ENCODE measurements at places on chromosomes 16 and 17. TPM values are rescaled to one million over a fixed set of nuclear protein-coding genes. Genes with fewer than 3 reads are reported as not detected.

DNA sequence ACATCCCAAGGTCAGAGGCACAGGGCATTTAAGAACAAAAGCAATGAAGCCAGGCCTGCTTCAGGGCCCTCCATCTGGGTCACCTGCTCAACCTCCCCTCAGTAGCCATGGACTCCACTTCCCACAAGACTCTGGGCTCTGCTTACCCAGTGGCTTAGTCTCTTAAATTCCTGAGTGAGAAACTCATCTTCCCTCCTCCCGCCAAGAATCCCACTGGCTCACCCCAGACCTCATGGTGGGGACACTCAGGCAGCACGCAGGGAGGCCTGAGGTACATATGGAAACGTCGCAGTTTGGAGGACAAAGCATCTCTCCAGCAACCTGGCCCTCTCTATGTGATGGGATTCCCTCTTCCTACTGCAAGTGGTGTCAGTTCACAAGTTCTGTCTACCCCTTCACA is 326.7 kb upstream of the CDH5 start:
- DNase-seq, result no peak

DNA sequence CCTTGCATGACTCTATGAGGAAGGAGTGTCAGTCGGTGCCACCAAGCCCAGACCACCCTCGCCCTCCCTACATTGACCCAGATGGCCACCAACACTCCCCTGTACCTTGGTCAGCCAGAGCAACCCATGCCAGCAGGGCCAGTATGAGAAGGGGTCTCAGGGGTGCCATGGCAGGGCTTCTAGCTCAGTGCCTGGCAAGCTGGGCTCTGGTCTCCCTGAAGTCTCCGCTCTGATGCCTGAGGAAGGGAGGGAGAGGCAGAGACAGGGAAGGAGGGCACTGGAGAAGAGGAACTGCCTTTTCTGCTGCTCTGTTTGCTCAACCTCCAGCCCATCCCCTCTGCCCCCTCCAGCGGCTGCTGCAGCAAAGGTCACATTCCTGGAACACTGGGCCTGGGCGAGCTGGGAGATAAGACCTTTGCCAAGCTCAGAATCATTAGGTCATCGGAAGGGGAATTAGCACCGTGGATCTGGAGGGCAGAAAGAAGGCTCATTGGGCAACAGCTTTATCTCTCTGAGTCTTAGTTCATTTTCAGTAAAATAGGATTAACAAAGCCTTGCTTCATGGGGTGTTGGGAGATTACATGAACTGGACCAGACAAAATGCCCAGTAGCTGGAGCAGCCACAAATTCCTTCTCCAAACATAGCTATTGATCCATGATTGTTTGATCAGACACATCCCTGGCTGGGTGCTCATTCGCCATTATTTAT is at the start of gene VTN:
Gene VTN, minus strand, starts transcription at position 273 of the 709 bp plus-strand sequence. Its CDS starts 104 bp downstream, at position 169.
- DNase-seq, result no peak

DNA sequence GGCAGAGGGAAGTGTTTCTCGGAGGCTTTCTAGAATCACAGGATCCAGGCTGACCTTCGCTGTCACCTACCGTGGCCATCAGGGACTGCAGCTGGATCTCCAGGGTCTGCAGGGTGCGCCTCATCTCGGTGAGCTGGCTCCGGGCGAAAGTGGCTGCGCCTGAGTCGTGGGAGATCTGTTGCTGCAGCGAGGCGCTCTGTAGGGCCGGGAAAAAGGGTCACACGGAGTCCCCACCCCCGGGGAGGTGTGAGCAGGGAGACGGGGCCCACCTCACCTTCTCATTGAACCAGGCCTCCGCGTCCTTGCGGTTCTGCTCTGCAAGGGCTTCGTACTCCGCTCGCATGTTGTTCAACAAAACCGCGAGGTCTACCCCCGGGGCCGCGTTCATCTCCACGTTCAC is 2.9 kb downstream of the KRT28 start:
- no peak for DNase-seq

DNA sequence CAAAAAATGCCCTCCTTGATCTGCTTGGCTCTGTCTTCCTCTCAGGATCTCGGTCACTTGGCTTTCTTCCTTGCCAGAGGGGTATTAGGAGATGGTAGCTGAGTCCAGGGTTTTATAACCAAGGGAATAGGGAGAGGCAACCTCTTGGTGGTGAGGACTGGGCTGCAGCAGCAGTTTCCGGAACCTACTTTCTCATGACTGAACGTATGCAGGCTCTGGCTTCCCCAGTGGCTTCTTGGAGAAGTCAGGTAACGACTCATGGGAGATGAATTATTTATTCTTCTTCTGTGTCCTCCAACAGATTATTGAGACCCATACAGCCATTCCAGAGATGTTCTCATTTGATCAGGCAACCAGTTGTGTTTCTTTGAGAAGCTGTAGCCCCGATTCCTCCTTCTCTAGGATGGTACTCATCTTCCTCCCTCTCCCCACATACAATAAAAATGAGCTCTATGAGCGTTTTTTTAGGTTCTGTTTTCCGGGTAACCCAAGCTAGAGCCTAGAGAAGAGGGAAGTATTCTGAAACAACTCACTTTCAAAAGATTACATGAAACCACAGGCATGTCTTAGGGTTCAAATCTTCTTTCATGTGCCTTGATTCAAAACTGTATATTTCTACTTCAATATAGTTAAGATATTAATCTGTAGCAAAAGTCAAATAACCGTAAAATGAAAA is 22.3 kb upstream of the DHX40 start:
- DNase-seq, result no peak

- no peak for DNase-seq
Measured at GRCh38 chr16:57244463-57244766, 644 bp upstream of the ARL2BP start.

DNA sequence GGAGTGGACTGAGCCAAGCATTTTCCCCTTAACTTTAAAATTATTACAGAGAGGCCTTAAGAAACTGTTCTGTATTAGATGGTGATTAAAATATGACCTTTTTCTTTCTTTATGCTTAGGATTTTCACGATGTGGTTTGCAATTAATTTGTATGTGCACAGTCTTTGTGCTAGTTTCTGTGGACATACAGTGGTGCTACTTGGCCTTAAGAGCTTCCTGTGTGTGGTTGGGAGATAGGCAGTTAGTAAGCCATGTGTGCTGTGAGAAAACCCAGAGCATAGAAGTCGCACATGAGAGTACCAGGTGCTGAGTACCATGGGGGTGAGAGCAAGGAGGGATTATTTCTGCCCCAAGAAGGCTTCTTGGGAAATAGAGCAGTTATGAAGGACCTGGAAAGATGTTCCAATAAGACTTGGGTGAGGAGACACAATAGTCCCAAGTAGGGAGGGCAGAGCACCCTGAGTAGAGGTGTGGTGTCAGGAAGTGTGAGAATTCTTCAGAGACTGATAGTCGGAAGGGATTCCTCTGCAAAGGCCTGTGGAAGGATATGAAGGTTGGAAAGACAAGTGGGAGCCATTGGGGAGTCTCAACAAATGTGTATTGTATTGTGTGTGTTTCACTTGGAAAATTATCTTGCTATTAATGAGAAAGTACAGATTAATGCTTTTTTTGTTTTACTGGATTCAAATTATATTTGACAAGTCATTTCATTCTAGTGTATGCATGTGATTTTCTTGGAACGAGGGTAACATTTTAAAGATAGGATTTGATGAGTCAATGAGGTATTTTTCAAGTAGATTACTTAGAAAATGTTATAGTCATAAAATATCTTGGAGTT is 239.9 kb downstream of the PRKCA start:
- no peak for DNase-seq

- DNase-seq, result no peak
Measured at GRCh38 chr16:86245895-86246294, 264.4 kb upstream of the FOXF1 start.

- no peak for DNase-seq
Measured at GRCh38 chr16:30482366-30482765, 9.8 kb downstream of the ITGAL start.

- no peak for DNase-seq
Measured at GRCh38 chr16:855471-855870, 54.9 kb upstream of the GNG13 start.

DNA sequence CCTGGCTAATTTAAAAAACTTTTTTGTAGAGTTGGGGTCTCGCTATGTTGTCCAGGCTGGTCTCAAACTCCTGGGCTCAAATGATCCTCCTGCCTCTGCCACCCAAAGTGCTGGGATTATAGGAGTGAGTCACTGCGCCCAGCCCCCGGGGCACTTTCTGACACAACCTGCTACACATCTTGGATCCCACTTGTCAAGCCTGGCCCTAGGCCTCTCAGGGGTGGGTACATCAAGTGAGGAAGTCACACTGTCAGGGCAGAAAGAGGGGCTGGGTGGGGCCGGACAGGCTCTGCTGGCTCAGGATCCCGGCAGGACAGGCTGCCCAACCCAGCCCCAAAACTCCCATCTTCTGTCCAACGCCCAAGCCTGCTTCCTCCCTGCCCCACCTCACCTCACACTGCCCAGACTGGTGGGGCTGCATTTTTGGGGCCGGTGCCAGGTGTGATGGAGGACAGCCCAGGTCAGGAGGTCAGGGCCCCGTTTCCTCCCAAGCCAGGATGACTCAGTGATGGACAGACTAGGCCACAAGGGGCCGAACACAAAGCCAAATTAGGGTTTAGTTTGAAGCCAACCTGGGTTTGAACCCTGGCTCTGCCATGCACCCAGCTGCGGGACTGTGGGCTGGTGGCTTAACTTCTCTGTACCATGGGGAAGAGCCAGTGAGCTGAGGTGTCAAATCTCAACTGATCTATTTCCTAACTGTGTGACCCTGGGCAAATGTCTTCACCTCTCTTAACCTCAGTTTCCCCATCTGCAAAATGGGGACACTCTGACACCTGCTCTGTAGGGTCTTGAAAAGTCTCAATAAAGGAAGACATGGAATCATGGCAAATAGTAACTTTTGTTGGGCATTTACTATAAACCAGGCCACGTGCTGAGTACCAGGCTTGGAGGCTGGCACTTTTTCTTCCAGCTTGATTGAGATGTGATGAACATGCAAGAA is 8.9 kb upstream of the PPL start:
- DNase-seq, result no peak

DNA sequence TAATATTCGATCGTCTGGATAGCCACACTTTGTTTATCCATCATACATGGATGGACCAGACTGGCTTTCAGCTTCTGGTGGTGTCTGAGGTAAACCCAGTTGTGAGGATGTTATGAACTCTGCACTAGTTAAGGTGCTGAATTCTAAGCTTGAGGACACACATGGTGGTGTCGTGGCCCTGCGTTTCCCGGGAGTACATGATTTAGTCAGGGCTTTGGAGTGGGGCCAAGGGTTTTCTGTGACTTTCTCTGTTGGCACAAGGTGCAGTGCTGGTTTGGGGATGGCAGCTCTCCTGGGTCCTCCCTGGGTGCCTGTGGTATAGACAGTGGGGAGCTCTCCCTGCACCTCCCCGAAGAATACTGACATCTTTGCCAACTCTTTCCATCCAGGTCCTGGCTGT is 116.6 kb downstream of the SPECC1 start:
- no peak for DNase-seq

DNA sequence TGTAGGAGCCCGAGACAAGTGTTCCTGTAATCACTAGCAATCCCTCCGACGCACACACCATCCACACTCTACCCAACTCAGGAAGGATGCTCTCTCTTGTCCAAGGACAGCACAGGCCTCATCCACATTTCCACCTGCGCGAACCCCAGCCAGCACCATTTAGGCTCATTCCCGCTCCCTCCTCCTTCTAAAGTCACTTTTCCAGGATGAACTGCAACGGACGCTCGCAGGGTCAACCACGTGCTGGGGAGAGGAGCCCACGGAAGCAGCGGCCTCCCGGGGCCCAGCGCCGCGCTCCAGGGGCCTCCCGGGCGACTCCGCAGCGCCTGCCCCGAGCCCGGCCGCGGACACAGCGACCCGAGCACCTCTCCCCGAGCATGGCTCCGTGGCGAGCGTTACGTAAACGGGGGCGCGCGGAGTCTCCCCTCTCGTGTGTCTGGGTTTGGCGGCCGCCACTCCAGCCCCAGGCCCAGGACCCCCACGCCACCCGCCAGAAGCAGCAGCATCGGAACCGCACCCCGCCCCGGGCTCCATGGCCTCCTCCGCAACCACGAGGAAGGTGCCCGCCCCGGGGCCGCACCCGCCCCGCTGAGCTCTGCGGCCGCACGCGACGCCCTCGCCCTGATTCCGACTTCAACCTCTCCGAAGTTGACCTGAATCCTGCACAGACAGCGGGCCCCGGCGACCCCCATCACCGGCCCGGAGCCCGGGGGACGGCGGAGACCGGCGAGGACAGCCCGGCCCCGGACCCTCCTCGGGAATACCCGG is 668 bp downstream of the USP36 start:
- no peak for DNase-seq

- no peak for DNase-seq
Measured at GRCh38 chr17:1376061-1376460, 24.0 kb downstream of the YWHAE start.

DNA sequence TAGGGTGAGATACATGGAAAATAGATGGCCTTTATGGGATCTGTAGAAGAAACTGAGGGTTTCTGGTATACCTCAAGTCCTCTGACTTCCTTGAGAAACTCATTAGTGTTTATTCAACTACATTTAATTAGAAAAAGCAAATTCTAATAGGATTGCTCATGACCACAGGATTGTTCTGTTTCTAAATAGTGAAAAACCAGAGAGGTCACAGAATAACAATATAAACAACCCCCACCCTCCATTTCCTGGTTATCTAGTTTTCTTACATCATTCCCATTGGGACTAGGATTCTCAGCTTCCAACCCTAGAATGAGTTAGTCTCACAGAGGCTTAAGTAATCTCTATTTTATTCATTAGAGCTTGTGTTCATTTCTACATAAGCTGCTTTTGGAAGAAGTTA is 30.0 kb downstream of the SF3B3 start:
- no peak for DNase-seq

- no peak for DNase-seq
Measured at GRCh38 chr16:66385415-66385814, 18.9 kb downstream of the CDH5 start.

GRCh38 chr17:27282054-27282551 is 11.8 kb upstream of the WSB1 start:
- no peak for DNase-seq

GRCh38 chr16:67393788-67394154 is 473 bp upstream of the TPPP3 start:
- no peak for DNase-seq

GRCh38 chr17:27293359-27293897 is 486 bp upstream of the WSB1 start:
- no peak for DNase-seq

FOXO3B gene
- total RNA-seq, result 9.4 TPM

FNDC8 gene
- total RNA-seq, result not detected

HYDIN gene
- total RNA-seq, result 19.2 TPM

EXOC3L1 gene
- 1.2 TPM for total RNA-seq

IL32 gene
- total RNA-seq, result 0.82 TPM

SCIMP gene
- under 0.01 TPM for total RNA-seq

RNF112 gene
- 26.1 TPM for total RNA-seq

All from frontal cortex (tissue), 4 donors.